H7 (cell line): ENCODE measurements at places on chromosomes 6 and 20.

DNA sequence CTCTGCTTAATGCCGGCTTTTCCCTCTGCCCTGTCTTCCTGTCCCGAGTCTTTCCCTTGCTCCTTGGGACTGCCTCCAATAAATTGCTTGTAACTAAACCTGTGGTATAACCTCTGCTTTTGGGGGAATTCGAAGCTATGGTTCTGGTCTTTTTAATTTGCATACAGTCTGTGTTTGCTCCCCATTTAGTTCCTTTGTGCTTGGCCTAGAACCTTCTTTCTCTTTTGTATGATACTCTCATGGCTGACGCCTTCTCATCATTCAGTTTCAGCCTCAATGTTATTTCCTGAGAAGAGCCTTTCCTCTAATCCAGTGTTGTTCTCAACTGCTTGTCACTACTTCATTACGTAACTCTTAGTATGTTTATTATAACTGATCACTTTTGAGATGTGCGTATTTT lies 248.0 kb downstream of the PHF3 start:
- DNase-seq, result no peak

- peak; percentile 97 for DNase-seq
Observed at GRCh38 chr6:138692978-138693909, 80.3 kb upstream of the CCDC28A start.

DNA sequence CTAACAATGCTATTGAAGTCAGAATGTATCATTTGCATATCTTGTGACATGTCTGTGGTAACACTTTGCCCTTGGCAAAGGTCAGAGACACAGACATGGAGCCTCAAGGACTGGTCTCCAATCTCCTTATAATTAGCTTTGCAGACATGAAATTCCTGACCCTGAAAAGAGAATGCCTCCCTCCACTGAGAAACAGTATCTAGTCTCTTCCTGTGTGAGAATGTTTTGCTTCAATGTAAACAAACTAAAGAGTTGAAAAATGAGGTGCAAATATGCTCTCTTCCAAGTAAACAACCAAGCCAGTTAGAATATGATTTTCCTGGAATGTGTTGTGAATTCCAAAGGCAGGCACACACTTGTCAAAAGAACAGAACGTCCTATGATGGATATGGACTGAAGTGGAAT lies 407.1 kb upstream of the MARCKS start:
- DNase-seq, result no peak

DNA sequence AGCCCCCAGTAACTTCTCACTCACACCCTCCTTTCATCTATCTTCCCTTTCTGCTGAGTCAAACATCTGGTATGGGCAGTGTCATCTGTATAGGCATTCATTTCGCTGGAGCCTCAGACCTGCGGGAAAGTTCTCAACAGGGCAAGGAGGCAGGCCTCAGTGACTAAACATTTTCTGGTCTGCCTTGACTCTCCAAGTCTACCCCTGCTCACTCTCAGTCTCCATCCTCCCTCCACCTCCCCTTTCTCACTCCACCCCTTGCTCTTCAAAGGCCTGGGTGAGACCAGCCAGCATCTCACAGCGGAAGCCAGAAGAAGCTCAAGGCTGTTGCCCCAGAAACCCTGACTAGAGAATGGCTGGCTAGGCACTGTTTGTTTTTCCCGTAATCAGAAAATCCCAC lies 105.0 kb upstream of the BEND6 start:
- DNase-seq, result no peak

- DNase-seq, result peak; percentile 10
Observed at GRCh38 chr6:132764370-132764769, 6.7 kb upstream of the VNN2 start.

DNA sequence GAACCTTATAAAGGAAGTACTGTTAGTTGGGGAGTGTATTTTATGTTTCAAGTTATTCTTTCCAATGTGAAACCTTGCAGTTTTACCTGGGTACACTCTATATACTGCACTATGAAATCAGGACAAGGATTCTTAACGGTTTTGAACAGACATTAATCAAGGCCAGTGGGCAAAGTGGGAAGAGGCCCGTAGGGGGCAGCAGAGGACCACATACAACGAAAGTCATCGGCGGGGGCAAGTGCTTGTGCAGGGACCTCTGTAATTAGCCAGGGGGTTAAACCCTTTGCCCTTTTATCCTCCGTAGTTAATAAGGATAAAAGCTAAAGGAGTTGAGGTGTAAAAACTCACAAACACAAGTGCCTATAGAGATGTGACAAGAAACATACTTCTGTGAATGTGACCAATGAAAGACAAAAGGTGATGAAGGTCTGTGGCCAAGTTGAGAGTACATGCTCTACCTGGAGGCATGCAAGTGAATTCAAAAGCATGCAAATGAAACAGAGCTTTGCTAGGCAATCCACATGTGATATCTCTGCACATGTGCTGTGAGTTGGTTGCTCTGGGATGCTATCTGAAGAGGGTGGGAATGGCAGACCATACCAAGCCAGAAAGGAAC lies 392.7 kb upstream of the MAN1A1 start:
- DNase-seq, result peak; percentile 19

DNA sequence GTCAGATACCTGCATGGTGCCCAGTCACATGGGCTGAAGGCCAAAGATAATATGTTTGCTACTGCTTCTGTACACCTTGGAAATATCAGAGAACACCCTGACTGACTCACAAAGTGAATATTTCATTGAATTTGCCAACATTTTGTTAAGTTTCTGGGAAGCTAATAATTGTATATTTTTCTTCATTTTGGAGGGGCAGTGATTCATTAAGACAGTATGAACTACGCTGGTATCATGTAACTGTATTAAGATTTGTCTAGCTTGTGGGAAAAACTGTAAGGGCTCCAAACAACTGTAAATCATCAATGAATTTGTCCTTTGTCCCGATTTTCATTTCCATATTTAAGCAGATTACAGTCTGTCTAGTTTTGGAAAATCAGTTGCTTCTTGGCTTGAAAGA lies 102.3 kb upstream of the CCN2 start:
- no peak for DNase-seq

DNA sequence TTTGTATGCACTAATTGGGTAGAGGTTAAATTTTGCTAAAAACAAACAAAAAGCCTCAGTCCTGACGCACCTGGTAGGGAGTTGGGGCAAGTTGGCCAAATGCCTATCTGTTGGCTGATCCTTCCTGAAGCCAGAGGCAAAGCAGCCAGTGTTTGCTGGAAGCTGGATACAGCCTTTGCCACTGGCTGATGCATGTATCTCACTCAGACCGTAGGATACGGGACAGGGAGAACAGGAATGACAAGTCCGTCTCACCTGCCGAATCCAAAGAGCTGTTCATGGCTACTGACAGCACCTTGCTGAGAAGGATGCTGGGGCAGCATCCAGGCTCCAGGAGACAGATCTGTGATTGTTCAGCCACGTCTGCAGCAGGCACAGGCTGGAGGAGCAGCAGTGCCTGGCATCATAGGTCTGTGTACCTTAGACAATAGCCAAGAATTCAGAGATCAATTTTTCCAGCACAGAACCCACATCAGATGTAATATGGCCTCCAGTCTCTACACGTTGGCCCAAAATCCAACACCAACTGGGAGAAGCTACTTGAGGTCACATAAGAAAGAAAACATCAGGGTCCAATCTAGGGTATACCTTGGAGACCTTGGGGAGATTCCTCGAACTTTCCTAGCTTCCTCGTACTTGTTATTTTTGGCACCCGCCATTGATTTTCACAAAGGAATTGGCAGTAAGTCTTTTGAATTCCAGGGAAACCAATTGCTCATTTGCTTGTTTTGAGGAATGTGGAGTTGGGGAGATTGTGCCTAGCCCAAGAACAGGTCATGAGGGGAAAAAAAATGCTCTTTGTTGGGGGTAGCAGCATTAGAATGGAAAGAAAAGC lies 108.5 kb upstream of the ARMC2 start:
- DNase-seq, result no peak

DNA sequence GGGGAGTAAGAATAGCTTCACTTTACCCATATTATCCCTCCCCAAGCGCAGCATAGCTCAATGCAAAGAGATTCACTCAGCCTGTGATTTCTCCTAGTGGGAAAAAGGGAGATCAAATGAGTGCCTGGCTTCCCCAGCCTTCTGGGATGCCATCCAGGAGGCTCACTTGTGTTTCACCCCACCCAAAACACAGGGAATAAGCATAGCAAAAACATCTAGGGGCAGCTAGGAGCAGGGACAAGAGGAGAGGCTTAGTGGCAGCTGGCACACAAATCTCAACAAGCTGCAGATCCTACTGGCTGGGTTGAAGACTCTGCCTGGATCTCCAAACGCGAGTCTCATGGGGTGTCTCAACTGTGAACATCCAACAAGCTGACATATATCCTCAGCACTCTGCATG lies 715.8 kb downstream of the RNF144B start:
- DNase-seq, result no peak

DNA sequence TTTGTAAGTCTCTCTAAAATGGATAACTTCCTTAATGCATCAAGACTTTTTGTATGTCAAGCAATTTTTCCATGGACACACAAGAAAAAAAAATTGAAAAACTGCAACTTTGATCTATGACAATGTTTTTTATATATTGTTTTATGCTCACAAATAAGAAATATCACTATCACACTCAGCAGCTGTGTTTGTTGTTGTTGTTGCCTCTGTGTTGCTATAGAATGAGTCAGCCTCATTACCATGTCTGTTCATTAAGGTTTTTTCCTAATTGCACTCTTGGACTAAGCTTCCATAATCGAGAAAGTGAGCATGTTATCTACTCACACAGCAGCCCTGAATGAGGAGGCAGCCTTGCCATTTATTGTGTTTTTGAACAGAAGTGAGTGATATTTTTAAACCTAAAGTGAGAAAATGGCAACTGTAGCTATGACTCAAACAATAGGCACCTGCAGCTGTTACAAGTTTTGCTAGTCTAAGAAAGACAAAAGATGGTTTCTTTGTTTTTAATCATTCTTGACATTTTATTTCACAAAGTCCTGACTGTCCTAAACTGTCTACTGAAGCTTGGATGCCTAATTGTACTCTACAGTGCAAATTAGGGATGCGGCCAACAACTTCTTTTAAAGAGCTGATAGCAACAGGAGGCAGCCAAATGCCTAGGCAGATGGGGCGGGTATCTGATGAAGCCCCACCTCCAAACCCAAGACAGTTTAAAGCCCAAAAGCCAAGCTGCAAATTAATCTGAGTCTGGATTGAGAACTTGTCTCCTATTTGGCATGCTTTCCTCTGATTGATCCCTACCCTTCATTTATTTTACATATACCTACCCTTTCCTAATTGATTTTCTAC lies 77.9 kb upstream of the DOK5 start:
- DNase-seq, result peak; percentile 4

- DNase-seq, result no peak
Observed at GRCh38 chr6:40274058-40274457, 313.1 kb downstream of the LRFN2 start.

GRCh38 chr6:137919837-137920730 lies 53.0 kb downstream of the TNFAIP3 start:
- no peak for DNase-seq

DNA sequence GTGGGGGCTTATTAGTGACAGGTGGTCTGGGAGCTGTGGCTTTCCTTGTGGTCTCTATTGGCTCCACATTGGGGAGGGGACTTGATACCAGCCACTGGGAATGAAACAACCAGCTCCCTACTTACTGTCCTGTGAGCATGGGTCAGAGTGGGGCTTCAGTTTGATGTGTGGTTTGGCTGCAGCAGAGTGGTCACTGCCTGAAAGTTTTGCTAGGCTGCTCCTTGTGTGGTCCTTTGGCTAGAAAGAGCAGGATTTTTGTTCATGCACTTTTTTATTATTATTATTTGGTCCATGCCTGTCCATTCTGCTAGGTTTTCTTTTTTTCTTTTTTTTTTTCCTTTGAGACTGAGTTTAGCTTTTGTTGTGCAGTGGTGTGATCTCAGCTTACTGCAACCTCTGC lies 7.5 kb upstream of the TMEM14B start:
- DNase-seq, result no peak

- peak; percentile 4 for DNase-seq
Observed at GRCh38 chr6:70107852-70108629, 194.8 kb downstream of the COL9A1 start.

DNA sequence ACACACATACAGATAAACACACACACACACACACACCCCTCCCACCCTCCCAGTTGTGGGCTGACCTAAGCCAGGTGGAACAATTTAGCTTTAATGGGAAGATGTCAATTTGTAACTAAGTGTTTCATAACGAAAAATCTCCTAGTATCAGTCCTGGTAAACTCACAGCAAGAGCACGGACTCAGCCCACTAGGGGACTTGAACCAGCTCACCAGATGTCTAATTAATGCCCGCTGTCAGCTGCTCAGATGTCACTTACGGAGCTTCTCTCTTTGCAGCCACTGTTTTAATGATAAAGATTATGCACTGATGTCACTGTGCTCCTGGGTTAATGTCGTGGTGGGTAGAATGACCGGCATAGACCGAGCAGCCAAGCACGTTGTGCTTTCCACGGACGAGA lies 116.6 kb upstream of the INSM1 start:
- DNase-seq, result no peak

DNA sequence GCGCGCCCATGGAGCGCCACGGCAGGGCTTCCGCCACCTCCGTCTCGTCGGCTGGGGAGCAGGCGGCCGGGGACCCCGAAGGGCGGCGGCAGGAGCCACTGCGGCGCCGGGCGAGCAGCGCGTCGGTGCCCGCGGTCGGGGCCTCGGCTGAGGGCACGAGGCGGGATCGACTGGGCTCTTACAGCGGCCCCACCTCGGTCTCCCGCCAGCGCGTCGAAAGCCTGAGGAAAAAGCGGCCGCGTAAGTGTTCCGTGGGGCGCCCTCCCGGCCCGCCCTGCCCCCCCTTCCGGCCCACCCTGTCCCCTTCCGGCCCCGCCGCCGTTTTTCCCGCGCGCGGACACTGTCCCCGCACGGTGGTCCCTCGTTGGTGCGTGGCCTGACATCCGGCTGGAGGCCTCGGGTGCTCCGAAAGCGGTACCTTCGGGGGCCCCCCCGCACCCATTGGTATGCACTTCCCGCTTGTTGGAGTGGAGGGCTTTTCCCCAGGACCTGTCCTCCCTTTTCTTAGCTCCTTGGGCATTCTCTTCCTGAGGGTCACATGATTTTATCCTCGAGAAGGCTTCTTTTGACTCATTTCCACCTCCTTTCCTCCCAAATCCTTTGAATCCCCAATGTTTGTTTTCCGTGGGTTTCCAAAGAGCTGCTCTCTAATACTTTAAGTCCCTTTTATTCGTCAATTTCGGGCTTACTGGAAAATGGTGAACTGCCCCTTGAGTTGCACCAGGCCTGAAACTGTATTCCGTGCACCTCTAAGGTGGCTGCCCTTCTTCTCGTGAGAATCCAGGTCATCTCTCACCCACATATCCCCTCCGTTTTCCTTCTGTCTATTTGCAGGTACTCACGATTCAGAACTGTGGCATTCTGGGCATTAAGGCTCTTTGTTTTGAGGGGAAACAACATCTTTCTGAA lies 556 bp downstream of the PANK2 start:
- peak; percentile 74 for DNase-seq

GRCh38 chr20:24560571-24561491 lies 91.4 kb downstream of the SYNDIG1 start:
- no peak for DNase-seq

GRCh38 chr6:37486121-37486839 lies 13.4 kb downstream of the CCDC167 start:
- DNase-seq, result no peak

GRCh38 chr20:20002101-20002998 lies 14.8 kb upstream of the NAA20 start:
- no peak for DNase-seq
